ENCODE measurements at places on chromosomes 1 and 21.
A peak's percentile ranks its signal among the peaks of the same experiment; 100 is the strongest.

DNA sequence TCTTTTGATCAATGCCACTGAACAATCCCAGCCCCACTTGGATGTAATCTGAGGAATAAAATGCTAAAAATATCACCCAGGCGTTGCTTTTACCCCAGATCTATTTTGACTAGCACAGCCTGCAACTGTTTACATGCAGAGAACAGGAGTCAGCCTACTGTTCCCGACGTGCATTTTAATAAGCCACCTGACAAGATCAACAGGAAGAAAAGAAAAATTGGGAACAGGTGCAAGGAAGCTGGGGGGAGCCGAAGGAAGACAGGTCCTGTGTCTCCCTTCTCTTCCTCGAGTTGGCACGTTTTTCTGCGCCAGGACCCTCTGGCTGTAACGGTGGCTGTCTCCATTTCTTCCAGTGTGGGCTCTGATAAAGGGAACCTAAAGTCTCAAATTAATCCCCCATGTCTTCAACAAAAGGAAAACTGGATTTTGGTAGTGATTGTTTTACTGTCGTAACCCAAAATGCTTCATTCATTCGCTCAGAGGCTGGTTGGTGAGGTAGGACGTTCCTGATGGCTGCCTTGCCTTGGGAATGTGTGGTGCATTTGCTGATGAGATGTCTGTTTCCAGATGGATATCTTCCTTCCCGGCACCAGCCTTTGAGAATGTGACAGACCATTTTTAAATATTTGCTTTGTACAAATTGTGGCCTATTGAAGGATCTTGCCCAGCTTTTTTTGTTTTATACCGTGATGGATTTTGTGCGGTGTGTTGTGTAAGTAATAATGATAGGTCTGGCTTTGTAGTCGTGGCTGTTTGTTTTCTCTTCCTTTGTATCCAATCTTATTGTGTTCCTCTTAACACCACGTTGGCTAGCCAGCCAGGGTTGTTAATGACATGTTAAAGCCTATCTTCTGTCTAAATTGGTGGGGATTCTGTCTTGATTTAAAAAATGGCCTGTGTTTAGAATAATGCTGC is 117.5 kb downstream of the C1orf21 start:
- DNase-seq: no peak

DNA sequence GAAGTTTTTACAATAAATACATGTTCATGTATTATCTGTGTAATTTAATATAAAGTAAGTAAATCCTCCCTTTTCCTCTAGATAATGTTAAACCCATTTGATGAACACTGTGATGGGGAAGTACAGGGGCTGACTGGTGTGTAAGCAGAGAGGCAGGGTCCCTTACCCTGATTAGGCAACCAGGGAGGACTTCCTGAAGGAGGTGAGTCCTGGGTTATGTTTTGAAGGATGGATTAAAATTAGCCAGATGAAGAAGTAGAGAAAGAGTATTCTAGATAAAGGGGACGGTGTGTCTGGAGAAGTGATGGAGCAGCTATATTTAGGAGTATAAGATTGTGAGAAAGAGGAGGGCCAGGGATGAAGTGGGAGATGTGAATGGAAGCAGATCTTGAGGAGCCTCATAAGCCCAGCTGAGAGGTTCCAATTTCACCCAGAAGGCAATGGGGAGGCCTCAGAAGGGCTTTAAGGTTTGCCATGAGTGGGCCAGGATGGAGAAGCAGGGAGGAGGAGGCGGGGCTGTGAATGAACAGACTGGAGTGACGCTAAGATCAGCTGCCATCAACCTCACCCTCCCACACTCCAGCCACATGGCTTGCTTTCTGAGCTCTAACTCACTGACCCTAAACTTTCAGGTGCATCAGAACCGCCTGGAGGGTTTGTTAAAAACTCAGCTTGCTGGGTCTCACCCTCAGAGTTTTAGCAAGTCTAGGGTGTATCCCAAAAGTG is 30.9 kb upstream of the ID3 start:
- no peak for DNase-seq

GRCh38 chr1:112263453-112263852 is 132.6 kb upstream of the CTTNBP2NL start:
- DNase-seq: no peak

GRCh38 chr1:22790232-22791008 is 79.8 kb downstream of the EPHB2 start:
- no peak for DNase-seq

GRCh38 chr1:43284546-43285110 is 753 bp downstream of the C1orf210 start:
- no peak for DNase-seq

- DNase-seq: no peak
Measured at GRCh38 chr1:14815175-14815877, 216.8 kb downstream of the KAZN start.

DNA sequence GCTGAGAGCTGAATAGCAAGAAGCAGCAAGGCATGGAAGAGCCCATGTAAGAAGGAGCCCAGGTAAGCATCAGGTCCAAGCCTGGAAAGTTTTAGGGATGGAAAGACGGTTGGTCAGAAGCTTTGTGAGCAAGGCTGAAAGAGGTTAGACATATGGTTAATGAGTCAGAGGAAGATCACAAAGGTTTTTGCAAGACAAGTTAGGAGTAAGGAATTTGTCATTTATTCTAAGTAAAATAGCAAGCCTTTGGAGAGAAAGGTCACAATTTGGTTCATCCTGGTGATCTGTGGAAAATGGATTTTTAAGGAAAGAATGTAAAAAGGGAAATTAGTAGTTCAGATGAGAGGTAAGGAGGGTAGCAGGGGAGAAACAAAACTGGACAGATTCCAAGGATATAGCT is 106.7 kb downstream of the DPYD start:
- no peak for DNase-seq

GRCh38 chr1:214335567-214335966 is 54.6 kb downstream of the SMYD2 start:
- no peak for DNase-seq

DNA sequence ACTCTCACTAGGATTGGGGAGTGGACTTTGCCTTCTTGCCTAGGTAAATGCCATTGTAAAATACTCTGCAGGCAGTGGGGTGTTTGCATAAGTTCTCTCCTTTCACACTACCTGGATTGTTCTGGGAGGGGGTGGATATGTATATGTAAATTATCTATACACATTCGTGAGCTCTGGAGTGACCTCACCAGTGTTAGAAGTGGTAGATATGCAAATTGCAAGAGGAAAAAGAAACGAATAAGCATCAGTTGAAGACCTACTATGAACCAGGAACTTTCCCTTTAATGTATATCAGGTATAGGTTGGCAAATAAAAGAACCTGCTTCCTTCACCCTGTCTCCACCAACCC is 1.5 kb upstream of the ARHGEF11 start:
- no peak for DNase-seq

DNA sequence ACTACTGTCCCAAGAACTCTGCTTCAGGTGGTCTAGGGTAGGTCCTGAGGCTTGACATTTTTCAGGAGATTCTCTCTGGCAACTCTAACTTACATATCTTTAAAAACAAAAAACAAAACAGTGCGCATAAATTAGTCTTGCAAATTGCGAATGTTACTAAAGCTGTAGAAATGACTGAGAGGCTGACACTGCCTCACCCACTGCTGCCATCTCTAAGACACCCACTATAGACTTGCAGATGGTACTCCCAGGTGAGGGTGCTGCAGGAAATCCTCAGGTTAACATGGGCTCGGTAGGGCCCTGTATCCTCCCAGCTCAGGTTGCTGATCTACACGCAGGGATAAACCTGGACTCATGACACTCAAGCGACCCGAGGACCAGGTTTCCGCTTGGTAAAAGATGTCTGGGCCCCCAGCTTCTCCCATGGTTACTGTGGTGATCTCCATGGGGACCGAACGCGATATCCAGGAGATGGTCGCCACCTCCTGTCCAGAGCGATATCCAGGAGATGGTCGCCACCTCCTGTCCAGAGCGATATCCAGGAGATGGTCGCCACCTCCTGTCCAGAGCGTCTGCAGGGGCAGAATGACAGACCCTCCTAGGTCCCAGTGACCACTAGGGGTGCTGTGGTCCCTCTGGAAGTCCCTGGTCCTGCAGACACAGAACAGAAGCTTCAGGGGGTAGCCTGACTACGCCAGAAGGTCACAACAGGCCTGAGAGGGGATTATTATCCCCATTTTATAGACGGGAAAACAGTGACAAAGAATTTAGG is 16.2 kb upstream of the LY9 start:
- DNase-seq: peak; percentile 41

GRCh38 chr1:156118177-156118868 is 3.8 kb downstream of the LMNA start:
- DNase-seq: no peak

DNA sequence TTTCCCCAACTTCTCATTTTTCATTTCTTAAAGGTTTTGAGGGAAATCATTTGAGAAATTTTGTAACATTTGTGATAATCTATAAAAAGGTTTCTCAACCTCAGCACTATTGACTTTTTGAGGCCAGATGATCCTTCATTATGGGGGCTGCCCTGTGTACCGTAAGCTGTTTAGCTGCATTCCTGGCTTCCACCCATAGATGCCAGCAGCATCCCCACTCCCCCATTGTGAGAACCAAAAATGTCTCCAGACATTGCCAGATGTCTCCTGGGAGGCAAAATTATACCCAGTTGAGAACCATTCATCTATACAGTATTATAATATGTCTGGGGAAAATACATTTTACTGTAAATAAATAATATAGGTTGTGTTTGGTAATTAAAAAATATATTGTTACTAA is 146.0 kb downstream of the PBX1 start:
- no peak for DNase-seq

GRCh38 chr21:43734131-43734927 is 15.4 kb downstream of the PDXK start:
- DNase-seq: no peak

GRCh38 chr1:77281491-77282186 is at the start of gene AK5:
Gene AK5 (plus strand): TSS chr1:77282019. CDS start chr1:77282314, 295 bp downstream.
- DNase-seq: peak; percentile 26

GRCh38 chr1:84996846-84997666 is at the start of gene MCOLN2:
Gene MCOLN2 (minus strand): TSS chr1:84997113. CDS start chr1:84996872, 241 bp downstream.
- DNase-seq: peak; percentile 46

GRCh38 chr1:7255303-7256058 is 470.2 kb downstream of the CAMTA1 start:
- DNase-seq: no peak

DNA sequence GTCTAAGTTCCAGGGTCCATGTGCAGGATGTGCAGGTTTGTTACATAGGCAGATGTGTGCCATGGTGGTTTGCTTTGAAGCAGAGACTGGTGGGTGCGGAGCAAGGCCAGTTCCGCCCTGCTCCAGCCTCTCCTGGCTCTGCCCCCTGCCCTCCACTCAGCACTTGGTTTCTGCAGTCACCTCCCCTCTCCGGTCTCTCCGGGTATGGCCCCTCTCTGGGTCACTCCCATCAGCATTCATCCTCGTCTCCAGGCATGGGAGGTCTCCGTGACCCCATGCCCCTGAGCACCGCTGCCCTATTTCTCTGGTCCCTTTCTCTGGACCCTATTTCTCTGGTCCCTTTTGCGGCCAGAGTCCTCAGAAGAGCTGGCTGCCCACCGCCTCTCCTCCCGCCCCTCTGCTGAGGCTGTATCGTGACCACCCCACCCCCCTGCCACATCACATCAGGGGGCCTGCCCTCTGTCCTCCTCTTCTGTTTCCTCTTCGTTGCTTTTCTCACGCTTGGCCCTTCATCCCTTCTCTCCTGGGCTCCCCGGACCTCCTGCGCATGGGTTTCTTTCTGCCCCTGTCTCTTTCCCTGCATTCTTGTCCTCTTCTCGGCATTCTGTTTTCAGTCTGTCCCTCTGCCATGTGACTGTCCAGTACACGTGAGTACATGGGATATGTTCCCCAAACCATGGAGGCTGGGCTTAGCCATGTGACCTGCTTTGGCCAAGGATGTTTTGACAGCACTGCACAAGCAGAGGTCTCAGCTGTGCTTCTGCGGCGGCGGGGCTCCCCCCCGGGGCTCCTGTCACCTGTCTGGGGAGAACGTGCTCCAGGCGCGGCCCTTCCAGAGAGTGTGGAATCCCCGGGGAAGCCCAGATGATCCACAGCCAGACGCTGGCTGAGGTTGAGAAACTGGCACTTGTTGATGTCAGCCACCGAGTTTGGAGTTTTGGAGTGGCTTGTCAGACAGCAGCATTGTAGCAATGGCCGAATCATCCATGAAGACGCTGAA is 54.4 kb upstream of the C1orf174 start:
- no peak for DNase-seq

DNA sequence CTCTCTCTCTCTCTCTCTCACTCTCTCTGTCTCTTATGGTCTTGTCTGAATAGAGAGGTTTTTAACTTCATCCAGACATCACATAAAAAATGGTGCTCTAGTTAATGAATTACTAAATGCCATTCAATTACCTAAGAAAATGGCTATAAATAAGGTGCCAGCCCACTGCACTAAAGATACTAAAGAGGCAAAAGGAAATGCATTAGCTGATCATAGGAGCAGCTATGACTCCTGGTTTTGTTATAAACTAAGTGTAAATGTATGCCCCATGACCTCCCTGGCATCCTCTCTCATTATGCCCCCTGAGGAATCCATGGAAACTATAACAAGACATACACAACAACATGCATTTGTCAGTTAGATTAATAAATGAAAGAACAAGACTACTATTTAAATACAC is 57.5 kb upstream of the PDC start:
- no peak for DNase-seq

- no peak for DNase-seq
Measured at GRCh38 chr1:220595179-220595578, 67.2 kb downstream of the MARK1 start.

GRCh38 chr21:39499156-39499555 is 47.4 kb downstream of the SH3BGR start:
- DNase-seq: no peak

- DNase-seq: no peak
Measured at GRCh38 chr1:107444302-107444701, 303.5 kb downstream of the NTNG1 start.

- DNase-seq: no peak
Measured at GRCh38 chr1:8598783-8599182, 218.7 kb downstream of the RERE start.

DNA sequence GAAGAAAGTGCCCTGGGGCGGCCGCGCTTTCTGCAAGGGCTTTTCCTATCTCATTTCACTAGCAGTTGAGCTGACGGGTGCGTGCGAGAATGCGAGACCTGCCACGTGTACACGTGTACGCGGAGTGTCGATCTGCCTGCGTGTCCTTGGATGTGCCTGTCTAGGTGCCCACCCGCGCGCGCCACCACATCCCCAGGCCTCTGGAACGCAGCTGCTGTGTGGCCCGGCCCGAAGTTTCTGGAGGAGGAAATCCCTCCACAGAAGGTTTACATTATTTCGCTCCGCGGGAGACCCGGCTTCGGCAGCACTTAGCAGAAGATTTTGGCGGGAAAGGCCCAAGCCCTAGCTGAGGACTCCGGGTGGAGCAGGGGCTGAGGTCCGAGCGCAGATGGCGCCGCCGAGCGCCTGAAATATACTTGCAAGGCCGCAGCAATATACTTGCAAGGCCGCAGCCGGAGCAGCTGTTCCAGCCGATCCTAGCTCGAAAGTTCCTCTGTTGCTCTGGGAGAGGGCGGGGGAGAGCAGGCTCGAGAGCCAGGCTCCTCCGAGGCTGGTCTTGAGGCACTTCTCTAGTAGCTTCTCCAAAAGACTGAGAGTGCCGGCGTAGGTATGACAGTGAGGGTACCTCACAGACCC is 3.9 kb downstream of the TBX15 start:
- no peak for DNase-seq
